B cell (primary cell): ENCODE measurements at places on chromosomes 2 and 18. TPM values are rescaled to one million over a fixed set of nuclear protein-coding genes. Genes with fewer than 3 reads are reported as not detected.

Gene RSAD2
- 0.81 and 1.4 TPM in 2 replicates for polyA plus RNA-seq

Gene NT5C1B
- not detected in 2 replicates for polyA plus RNA-seq

Gene POTEE
- not detected in 2 replicates for polyA plus RNA-seq

Gene RIOK3
- 42.5 and 69.3 TPM in 2 replicates for polyA plus RNA-seq

Gene SLC16A14
- polyA plus RNA-seq = 0.18 and 0.26 TPM in 2 replicates

Gene FIGN
- not detected in 2 replicates for polyA plus RNA-seq

Gene AKAIN1
- not detected in 2 replicates for polyA plus RNA-seq

Gene LIMS3
- polyA plus RNA-seq = 0.20 and 0.27 TPM in 2 replicates

Gene CNGA3
- polyA plus RNA-seq = not detected in 2 replicates

Gene CUL3
- 31.1 and 50.4 TPM in 2 replicates for polyA plus RNA-seq

Gene FOXI3
- not detected in 2 replicates for polyA plus RNA-seq

Gene FN1
- polyA plus RNA-seq = not detected in 2 replicates

Gene IL1RN
- 0.40 and 0.79 TPM in 2 replicates for polyA plus RNA-seq

Gene SERPINB3
- not detected in 2 replicates for polyA plus RNA-seq

Gene COLEC12
- not detected in 2 replicates for polyA plus RNA-seq

Gene HSBP1L1
- 3.7 and 4.6 TPM in 2 replicates for polyA plus RNA-seq

Gene SPEG
- 0.03 and 0.95 TPM in 2 replicates for polyA plus RNA-seq

Gene DCDC2C
- polyA plus RNA-seq = not detected in 2 replicates

Gene REG3A
- polyA plus RNA-seq = not detected in 2 replicates

Gene ABCG8
- polyA plus RNA-seq = not detected in 2 replicates

Gene MAL
- polyA plus RNA-seq = 2.0 and 3.0 TPM in 2 replicates

Gene INHBB
- polyA plus RNA-seq = 0.03 and 0.04 TPM in 2 replicates
